AG04449 (cell line): ENCODE measurements at places on chromosomes 4 and X.

GRCh38 chrX:119708936-119709335 lies 16.0 kb upstream of the SEPTIN6 start:
- no peak for DNase-seq

DNA sequence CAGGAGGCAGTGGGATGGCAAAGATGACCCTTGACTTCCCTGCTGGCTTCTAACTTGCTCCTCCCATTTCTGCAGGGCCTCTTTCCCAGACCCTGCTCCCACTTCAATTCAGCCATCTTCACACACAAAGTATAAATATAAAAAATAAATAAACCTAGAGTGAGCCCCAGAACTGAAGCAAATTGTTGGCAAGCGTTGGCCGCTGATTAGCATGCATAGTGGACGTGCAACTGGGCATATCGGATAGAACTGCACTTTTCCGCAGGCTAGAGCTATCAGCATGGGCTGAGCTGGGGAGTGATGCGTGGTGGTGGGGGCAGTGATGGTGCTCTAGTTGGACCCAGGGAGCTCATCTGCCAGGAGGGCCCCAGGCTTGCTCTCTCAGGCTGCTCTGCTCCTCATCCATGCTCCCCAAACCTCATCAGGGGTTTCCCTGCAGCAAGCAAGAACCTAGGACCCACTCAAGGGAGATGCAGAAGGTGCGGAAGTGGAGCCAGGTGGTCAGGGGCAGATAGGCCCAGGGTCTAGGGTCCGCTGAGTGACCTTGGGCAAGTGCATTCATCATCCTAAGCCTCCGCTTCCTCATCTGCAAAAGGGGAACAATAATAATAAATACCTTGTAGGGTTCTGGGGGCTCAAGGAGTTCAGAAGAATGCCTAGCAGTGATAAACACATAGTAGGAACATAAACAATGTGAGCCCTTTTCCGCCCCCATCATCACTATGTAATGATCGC lies 146.8 kb upstream of the PJA1 start:
- DNase-seq, result no peak

GRCh38 chrX:74234818-74235217 lies 69.2 kb upstream of the ZCCHC13 start:
- DNase-seq, result no peak

DNA sequence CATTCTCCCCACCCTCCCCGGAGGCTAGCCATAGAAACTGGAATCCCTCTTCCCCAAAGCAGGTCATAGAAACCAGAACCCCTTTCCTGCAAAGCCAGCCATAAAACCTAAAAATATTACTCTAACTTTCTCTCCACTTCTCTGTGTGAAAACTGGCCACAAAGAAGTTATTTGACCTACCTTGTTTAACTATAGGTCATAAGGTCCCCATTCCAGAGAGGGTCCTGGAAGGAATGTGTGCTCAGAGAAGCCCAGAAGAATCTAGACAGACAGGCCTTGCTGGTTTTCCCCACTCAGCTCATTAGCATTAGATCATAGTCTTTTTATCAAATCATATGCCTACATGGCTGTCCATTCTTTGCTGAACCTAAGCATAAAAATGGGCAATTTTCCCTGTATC lies 52.8 kb upstream of the TEX13A start:
- DNase-seq, result no peak

DNA sequence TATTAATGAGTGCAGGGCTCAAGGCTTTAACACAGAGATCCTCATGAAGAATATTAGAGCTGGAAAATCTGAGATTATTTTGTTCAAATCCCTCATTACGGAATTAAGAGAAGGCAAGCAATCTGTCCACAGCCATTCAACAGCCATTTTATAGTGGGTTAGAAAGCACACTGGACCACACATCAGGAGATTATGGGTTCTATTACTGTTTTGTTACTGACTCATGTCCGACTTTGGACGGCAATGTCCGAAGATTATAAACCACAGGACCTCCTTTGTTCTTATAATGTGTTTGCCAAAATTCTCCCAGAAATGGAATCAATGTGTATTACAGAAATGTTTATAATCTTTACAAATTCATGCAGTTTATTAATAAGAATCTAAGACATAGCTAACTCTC lies 8.1 kb downstream of the LAMTOR3 start:
- DNase-seq, result no peak

- DNase-seq, result no peak
Measured at GRCh38 chr4:110614976-110615352, 7.9 kb downstream of the PITX2 start.

DNA sequence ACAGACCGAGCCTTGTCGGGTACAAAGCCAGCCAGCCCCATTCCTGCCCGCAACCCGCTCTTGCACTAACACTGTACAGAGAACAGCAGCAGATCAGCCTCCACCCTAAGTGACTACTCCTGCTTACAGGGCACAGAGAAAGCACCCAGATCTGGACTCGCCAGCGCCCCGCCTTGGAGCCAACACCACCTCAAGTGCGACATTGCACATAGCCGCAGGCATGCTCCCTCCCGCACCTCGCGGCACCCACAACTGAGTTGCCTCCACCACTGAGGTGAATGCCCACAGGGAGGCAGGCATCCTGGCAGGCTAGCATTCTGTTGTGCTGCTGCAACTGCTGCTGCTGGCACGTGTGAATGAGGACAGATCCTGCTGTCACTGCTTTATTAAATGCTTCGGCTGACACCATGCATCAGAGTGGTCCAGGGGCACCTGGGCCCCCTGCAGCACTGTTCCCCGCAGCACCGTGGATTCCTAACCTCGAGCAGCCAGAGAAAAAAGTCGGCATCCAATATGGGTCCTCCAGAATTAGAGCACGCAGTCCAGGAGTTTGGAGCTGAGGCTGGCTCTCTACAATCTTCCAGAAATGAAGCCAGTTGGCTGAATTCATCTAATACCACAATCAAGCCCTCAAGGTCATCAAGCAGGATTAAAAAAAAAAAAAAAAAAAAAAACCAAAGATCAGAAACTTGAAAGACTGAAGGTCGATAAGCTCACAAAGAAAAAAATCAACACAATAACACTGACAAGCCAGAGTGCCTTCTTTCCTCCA lies 352.9 kb downstream of the GASK1B start:
- DNase-seq, result no peak

DNA sequence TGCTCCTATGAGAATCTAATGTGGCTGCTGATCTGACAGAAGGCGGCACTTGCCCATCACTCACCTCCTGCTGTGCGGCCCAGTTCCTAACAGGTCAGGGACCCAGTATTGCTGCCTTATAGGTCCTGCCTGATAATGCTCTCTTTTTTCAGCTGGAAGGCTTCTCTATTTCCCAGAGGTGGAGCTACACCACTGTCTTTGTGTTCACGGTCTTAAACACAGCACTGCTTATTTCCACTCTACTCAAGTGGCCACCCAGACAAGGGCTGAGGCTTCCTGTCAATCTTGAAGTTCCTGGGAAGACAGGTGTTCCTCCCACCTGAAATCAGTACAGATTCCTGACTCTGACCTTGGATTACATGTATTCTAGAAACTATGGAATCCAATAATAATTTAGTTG lies 270.6 kb downstream of the NR3C2 start:
- DNase-seq, result no peak

DNA sequence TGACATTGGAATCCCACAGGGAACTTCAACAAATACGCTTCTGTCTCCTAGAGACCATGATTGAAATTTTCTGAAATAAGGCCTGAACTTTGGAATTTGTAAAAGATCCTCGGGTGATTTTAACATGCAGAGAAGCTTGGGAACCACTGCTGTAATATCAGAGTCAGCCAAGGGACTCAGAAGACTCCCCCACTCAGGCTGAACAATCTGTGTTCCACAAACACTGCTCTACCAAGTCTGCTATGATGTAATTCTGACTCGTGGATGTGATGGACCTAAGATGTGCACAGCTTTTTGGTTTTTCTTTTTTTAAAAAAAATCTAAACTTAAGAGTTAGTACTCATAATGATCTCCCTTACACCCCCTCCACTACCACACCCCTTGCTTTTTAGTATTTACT lies 26.0 kb downstream of the LRP2BP start:
- no peak for DNase-seq

- DNase-seq, result no peak
Measured at GRCh38 chrX:57453901-57454300, 137.9 kb upstream of the ZXDB start.

GRCh38 chr4:152531479-152531878 lies 4.4 kb downstream of the FBXW7 start:
- DNase-seq, result no peak

- DNase-seq, result no peak
Measured at GRCh38 chr4:107799669-107800450, 24.9 kb upstream of the SGMS2 start.

DNA sequence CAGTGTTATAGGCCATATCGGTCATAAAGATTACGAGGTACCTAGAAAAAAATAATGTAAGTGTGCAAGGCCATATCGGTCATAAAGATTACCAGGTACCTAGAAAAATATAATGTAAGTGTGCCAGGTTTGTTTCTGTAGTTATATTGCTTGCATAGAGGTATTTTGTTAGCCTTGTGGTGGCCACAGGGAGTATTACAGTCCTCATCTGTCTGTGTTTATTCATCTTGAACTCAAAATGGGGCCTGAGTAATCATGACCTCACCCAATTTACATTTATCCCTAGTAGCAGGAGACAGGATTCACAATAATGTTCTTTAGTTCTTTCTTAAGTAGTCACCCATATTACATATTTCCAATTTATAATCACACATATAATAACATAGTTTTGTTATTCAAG lies 459.7 kb downstream of the MID1IP1 start:
- DNase-seq, result no peak

DNA sequence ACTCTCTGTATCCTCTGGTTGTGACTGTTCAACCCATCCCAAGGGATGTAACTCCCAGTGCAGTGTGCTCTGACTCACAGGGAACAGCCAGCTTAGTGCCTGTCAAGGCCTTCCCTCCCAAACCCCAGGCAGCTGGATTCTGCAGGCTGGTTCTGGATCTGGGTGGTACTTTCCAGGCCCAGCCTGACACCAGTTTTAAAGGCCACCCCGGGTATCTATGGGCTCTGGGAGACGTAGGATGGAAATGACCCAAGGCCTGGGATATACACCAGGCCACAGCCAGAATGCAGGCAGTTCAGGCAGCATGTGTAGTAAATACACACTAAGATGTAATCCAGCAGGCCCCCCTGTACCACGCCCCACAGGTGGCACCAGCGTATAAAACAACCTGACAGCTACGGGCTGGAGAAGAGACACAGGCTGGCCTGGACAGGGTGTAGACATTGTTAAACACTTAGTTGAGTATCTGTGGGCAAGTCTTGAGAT lies 64.2 kb downstream of the SPINK2 start:
- DNase-seq, result no peak

- DNase-seq, result no peak
Measured at GRCh38 chr4:85200106-85200505, 233.6 kb upstream of the WDFY3 start.

- no peak for DNase-seq
Measured at GRCh38 chrX:119469313-119469635, 1.0 kb downstream of the SLC25A5 start.

DNA sequence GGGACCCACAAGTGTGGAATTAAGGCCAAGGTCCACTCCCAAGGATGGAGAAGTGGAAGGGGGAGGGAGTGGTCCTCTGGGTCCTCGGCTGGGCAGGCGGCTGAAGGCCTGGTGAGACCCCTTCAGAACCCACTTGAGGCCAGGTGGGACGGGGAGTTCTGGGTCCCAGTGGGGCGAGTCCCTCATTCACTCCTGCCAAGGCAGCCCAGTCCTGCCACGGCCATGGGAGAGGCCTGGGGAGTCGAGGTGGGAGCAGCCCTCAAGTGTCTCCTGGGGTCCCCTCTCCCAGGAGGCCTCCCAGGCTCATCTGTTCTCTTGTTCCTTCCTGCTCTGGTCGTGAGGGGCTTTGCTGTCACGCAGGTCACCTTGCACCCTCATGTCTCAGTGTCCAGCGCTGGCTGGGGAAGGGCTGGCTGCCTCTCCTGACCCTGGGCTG lies 6.1 kb upstream of the SH3BP2 start:
- no peak for DNase-seq

- DNase-seq, result no peak
Measured at GRCh38 chr4:57355101-57355665, 245.0 kb upstream of the IGFBP7 start.

DNA sequence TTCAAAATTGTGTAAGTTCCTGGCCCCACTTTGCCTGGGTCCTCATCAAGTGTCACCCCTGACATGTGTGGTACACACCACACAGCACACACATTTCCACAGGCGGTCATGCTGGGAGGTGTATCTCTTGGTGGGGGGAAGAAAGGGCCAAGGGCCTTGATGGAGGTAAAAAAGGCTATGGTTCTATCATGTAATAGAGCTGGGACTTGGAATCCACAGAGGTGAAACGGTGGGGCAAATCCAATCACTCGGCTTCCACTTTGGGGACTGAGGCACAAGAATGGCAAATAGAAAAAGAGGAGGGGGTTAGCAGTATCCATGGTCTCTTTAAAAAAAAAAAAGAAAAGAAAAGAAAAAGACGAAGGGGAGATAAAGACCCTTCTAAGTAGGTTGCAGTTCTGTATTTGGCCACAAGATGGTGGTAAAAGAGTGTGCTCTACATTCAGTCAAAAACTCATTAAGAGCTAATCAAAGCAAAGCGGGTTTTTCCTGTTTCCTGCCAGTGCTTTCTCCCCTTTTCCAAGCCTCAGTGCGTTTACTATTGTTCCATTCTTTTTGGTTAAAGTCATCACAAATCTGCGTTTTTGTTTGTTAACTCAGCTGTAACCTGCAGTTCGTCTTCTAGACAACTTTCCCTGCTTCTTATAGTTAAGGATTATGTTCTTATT lies 37.0 kb upstream of the ATP6AP2 start:
- no peak for DNase-seq

- no peak for DNase-seq
Measured at GRCh38 chrX:80388206-80388605, 32.0 kb upstream of the TENT5D start.

GRCh38 chr4:42398171-42398870 lies 1.0 kb downstream of the SHISA3 start:
- no peak for DNase-seq

GRCh38 chr4:62455871-62456270 lies 1255.7 kb downstream of the ADGRL3 start:
- no peak for DNase-seq

DNA sequence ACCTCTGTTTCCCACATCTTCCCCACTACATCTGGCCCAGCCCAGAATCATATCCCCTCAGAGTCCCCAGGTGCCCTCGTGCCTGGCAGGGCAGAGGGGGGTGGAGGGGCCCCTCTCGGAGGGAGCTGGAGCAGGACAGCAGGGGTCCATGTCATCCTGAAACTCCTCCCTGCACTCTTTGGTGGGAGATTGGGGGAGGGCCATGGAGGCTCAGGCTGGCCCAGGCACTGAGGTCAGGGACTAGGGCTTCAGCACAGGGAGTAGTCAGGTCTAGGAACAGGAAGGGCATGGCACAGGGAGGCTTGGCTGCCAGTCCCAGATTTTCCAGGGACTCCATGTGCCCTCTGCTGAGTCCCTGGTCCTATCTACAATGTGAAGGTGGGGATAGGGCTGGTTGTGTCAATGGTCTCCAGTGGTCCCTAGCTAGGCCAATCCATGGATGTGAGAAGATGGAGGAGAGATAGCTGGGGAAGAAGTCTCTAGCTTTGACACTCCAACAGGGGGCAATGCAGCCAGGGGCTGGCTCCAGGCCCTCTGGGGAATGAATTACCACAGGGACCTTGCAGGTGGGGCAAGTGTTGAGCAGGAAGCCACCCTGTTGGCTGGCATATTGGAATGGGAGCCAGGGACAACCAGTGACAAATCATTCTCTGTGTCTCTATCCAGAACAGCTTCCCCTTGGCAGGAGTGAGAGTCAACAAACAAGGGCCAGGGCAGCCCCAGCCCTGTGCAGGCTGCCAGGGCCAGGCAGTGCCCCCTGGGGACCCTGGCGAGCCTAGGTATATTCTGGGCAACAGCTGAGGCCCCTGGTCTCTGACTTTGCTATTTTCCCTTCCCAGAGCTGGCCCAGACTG lies 154.4 kb downstream of the EFNB1 start:
- DNase-seq, result no peak
